Suppressor macrophage treated with lipopolysaccharide for 4 hours (primary cell): ENCODE measurements at places on chromosomes 3 and 15.

GRCh38 chr3:40024526-40024925 lies 215.1 kb downstream of the MYRIP start:
- no peak for DNase-seq

DNA sequence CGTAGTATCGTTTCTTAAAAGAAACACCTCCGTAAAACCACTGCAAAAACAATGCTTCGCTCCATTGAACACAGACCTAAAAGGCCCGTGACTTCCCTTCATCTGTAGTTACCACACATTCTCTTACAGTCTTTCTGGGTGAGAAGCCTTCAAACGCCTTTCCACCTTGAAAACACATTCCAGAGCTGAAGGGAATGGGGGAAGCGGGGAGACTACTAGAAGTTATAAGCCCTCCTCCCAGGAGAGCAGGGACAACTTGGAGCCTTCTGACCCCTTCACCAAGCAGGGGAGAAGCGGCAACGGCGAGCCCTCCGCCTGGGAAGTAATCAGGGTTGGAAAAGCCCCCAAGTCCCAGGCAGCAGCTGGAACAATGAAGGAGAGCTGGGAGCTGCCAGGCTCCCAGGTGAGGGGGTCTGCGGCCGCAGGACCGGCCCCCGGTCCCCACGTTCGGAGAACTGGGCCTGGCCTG lies 461 bp downstream of the SECISBP2L start:
- no peak for DNase-seq

DNA sequence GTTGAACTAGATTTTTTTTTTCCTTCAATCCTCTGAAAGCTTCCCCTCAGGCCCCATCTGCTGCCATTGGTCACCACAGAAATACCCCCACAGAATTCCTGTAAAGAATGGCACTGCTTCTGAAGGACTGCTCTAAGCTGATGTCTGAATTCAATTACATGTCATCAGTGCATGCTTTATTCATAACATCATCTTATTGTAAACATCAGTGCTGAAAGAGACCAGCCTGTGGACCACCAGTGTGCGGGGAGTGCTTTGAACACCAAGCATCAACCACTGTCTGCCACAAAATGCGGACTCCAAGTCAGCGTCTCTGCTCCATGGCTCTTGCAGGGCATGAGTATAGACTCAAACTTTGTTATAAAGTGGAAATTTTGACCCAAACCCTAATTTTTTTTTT lies 11.6 kb downstream of the PHLDB2 start:
- no peak for DNase-seq

GRCh38 chr3:159565313-159565712 lies 423.3 kb upstream of the IL12A start:
- no peak for DNase-seq

GRCh38 chr15:67080900-67081431 lies 15.6 kb downstream of the SMAD3 start:
- peak; percentile 95 for DNase-seq

GRCh38 chr3:176430244-176431037 lies 766.8 kb downstream of the TBL1XR1 start:
- peak; percentile 1 for DNase-seq

GRCh38 chr15:90572893-90573292 lies 43.2 kb downstream of the CRTC3 start:
- no peak for DNase-seq

DNA sequence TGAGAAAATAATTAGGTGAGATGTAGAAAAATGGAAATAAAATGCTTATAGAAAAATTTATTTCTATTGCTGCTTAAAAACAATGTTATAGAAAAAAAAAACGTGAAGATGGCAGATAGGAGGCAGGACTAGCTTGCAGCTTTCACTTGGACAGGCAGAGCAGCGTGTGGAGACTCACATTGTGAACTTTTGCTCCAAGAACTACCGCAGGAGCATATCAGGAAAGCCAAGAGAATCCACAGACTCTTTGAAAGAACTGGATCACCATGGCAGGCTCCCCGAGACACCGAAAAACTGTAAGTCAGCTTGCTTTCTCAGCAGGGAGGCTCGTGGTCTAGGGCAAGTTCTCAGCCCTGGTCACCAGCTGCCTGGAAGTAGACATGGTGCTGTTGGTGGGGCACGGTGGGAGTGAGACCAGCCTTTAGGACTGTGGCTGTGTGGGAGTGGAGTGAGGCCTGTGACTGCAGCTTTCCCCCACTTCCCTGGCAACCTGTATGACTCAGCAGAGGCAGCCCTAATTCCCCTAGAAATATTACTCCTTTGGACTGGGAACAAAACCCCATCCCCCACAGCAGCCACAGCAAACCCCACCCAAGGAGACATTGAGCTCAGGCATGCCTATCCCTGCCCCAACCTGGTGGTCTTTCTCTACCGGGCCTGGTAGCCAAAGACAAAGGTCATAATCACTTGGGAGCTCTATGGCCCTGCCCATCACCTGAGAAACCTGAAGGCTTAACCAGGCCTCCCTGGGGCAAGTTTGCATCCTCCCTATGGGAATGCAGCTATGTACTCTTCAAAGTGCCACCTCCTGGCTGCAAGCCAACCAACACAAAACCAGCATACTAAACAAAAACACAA lies 22.8 kb downstream of the STRIT1 start:
- no peak for DNase-seq

GRCh38 chr15:65028338-65028737 lies 1.1 kb downstream of the MTFMT start:
- no peak for DNase-seq

- DNase-seq: no peak
These were observed 89.4 kb downstream of the PDE8A start for GRCh38 chr15:85071061-85071460.

- DNase-seq: no peak
These were observed 124.1 kb upstream of the IQSEC1 start for GRCh38 chr3:13197281-13197680.

GRCh38 chr15:95365511-95366107 lies 964.9 kb upstream of the NR2F2 start:
- DNase-seq: no peak

DNA sequence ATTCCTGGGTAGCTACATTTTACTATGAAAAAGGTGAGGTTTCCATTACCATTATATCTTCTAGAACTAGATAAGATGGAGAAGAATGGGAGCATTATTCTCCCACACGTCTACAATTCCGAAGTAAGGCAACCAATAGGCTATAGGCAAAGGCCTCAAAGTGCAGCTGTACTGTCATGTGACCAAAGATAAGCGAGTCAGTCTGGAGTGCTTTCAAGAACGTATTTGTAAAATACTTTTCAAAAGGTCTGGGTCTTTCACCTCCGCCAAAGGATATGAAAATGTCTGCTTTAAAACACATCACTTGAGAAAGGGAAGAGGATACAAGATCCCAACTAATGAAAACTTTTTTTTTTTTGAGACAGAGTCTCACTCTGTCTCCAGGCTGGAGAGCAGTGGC lies 9.9 kb downstream of the CCPG1 start:
- DNase-seq: no peak

- DNase-seq: no peak
These were observed 42.4 kb downstream of the CNTN6 start for GRCh38 chr3:1135194-1135593.

DNA sequence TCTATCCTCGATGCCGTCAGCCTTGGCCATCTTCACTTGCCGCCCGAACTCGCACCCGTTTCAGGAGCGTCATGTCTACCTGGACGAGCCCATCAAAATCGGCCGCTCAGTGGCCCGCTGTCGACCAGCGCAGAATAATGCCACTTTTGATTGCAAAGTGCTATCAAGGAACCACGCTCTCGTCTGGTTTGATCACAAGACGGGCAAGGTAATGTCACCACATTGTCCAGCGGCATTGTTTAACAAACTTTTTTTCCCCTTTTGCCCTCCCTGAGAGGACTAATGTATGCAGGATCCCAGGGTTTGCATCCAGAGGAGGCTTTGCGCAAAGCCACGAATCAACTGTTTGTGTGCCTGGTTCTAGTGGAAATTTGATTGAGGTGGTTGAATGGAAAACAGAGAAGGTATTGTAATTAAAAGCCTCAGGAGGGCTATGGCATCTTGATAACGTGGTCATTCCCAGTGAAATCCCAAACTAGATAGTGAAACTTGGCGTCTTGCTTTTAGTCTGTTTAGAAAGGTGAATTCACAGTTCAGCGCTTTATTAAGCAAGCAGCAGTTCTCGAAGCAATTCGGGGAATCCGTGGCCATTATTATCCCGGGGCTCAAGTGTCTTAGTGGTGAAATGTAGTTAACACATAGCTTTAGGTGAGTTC lies 1.7 kb downstream of the SLMAP start:
- DNase-seq: no peak

DNA sequence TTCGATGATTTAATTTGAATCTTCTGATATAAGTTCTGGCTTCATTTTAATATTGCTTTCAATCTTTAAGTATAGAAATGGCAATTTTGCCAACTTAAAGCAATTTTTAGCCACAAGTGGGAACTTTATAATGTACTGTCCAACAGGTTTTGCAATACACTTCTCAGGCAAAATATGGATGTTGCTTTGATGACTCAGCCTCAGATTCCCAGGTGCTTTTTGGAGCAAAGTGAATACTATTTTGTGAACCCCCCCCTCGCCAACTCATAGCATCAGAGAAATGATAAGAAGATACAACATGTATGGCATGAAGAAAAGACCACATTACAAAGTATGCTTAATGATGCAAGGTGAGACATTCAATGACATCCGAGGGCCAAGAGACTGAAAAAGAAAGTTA lies 158.1 kb downstream of the GABRB3 start:
- no peak for DNase-seq

DNA sequence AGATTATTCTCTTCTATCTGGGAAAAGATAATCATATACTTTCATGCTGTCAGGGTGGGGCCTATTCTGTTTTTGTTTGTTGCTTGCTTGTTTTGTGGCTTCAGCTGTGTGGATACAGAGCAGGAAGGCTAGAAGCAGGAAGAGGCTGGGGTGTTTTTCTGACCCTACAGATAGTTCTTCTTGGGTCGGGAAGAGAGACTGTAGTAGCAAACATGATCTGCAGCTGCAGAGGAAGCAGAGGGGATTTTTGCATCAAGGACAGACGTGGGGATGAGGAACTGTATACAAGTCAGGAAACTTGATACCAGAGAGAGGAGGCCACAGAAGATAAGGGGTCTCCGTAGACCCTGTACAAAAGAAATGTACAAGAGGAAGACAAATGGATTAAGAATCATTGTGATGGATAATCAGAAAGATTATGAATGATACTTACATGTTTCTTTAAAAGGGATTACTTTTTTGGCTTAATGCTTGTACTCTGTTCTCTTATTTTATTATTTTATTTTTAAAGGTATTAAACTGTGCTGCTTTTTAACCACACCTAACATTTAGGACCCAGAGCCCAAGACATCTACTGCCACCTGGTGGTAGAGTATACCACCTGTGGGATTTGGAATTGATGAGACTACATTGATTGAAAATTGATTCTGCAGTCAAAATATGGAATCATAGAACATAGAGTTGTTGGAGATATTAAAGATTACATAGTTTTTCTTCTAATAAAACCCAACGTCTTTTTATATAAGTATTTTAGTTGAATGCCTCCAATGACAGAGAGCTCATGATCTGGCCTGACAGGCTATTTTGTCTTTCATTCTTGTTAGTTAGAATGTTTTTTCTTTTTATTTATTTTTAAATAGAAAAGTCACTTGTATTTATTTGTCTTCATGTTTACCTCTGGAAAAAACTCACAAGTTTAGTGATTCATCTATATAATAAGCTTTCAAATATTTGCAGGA lies 87.3 kb upstream of the ROPN1 start:
- peak; percentile 58 for DNase-seq

DNA sequence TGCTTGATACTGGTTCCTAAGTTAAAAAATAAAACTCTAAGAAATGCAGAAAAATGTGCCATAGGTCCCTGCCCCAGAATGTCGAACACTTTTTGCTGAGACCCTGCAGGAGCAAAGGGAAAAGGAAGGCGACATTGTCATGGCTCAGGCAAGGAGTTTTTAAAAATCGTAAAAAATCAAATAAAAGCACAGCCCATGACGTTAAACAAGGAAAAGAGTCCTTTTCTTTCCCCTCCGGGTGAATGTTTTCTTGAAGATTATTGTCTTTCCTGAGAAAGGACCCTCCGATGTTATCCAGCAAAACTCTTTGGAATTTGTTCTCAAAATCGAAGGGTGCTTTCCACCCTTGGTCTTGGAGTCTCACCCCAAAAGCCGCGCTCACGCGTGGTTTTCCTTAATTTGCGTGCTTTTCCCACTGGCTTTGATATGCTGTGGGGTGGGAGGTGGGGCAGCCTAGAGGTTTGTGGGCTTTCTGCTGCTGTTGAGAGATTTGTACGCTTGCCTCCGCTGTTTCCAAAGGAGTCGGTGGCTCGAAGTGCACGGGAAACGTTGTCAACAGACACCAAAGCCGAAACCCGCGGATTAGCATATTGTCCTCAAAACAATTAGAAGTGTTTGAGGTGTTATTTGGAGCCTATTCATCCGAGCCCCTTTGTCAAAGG lies 2.9 kb downstream of the SOX14 start:
- DNase-seq: no peak

- peak; percentile 70 for DNase-seq
These were observed 3.9 kb upstream of the TLE3 start for GRCh38 chr15:70101459-70102113.

DNA sequence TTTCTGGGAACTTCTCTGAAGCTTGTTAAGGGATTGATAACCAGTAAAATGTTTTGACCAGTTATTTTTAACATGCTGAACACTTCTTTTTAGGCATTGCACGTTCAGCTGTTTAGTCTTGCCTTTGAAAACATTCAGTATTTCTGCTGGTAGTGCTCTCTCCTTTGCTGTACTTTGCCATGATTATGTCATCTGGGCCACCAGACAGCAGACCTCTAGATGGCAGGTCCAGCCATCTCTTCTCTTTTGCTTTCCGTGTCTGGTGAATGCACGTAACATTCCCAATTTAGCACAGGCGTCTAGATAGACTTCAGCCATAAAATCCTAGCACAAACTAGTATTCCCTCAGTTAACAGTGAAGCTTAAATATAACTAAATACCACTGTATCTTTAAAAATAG lies 57.8 kb downstream of the RAB7A start:
- DNase-seq: no peak

DNA sequence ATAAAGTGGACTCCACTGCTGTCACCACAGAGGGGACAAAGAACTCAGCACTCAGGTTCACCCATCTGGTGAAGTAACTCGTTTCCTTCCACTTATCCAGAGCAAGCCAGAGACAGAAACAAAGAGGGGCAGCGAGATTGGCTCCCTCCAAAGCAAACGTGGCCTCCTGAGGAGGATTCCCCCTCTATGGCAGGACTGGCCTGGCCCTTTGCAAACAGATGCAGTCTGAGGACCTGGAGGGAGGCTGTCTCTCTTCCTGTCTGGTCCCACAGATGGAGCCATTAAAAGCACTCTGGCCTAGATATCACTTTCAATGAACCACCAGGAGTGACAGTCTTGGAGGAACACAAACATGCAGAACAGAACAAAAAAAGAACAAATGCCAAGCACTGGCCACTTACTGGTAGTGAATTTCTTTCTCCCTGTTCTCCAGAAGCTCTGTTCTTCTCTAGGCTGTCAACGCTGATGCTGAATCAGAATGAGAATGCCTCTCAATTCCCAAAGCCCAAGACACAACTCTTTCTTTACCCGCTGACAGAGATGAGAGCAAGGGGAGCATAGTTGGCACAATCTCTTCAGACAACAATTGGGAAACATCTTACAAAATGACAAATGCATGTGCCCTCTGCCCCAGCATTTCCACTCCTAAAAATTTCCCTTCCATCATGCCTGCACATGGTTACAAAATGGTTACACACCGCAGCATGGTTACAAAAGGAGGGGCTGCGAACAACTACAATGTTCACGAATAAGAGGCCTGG lies 14.3 kb downstream of the KLHL25 start:
- no peak for DNase-seq
